ENCODE measurements at places on chromosomes 7 and 10. TPM values are rescaled to one million over a fixed set of nuclear protein-coding genes. Genes with fewer than 3 reads are reported as not detected.

DNA sequence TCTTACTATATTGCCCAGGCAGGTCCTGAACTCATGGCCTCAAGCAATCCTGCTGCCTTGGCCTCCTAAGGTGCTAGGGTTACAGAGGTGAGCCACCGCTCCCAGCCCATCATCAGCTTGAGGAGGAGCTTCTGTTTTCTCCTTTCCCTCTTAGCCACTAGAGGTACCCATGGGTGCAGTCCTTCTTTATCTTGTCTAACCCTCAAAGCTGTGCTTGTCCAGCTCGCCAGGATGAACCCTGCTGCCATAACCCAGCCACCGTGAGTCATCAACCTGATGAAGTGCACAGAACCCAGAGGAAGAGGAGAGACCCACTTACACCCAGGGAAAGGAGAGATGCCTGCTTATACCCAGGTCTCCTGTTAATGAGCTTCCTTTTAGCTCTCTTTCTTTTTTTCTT lies 133.4 kb downstream of the CUL2 start:
- DNase-seq: no peak

DNA sequence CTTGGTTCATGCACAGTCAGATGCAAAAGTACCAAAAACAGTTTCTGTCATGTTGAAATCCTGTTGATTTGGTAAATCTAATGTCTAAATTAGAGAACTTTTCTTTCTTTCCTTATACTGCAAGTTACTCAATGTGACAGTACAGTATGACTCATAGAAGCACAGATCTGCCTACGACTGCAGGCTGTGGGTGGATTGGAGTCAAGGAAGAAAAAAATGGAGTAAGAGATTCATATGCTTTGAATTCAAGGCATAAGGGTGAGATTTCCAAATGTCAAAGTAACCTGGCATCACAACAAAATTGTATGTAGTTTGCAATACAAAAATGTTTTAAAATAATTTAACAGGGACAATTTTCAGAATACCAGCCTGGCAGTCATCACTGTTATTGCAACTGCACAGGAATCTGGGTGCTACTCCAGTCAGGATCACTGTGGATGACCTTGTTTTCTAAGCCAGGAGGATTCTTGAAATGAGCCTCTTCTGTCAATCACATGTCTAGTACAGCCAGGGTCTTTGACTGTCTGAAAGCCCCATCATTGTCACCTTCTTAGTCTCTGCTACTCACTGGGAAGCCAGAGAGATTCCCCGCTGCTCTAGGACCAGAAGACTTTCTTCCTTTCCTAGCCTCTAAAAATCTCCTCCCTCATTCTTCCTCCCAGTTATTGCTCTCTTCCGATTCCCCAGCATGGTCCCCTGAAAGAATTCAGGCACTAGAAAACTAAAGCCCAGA lies 83.6 kb downstream of the CD36 start:
- no peak for DNase-seq

DNA sequence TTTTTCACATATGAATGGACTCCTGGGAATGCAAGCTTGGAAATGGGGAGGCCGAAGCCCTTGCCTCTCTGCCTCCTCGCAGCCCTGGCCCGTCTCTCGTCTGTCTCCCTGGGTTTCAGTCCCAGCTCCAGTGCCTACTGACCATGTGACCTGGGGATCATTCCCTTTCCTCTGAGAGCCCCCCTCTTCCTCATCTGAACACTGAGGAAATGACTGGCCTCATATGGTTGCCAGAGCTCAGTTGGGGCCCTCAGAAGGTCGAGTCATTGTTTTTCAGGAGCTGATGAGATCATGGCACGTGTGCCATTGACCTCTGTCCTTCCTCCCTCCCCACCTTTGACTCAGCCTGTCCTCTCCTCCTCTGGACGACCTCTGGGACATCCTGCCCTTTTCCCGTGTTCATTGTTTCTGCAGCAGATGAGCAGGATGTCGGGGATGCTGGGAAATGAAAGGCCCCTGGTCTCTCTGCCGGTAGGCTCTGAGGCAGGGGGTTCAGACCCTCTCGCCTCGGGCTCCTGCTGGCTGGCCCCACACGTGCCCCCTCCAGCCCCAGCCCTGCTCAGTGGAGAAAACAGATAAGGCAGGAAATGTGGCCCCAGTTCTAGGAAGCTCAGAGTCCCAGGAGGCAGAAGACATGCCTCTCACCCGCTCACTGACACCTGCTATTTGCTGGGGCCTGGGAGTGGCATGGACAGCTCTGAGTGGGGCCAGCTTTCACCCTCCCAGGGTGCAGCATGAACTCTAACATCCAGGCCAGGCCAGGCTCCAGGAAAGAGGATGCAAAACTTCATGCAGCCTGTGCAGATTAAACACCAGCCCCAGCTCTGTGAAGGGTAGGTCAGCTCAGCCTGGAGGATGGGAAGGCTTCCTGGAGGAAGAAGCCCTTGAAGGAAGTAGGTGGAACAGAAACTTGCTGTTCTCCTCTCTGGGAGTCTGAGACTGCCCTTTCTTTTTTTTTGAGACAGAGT lies 8.3 kb upstream of the PPP1R35 start:
- DNase-seq: peak; percentile 77

GRCh38 chr7:157022681-157023588 lies 12.5 kb upstream of the MNX1 start:
- no peak for DNase-seq

GRCh38 chr7:131196803-131197202 lies 130.9 kb upstream of the MKLN1 start:
- no peak for DNase-seq

- DNase-seq: no peak
Measured at GRCh38 chr10:48744587-48744986, 59.9 kb downstream of the WDFY4 start.

DNA sequence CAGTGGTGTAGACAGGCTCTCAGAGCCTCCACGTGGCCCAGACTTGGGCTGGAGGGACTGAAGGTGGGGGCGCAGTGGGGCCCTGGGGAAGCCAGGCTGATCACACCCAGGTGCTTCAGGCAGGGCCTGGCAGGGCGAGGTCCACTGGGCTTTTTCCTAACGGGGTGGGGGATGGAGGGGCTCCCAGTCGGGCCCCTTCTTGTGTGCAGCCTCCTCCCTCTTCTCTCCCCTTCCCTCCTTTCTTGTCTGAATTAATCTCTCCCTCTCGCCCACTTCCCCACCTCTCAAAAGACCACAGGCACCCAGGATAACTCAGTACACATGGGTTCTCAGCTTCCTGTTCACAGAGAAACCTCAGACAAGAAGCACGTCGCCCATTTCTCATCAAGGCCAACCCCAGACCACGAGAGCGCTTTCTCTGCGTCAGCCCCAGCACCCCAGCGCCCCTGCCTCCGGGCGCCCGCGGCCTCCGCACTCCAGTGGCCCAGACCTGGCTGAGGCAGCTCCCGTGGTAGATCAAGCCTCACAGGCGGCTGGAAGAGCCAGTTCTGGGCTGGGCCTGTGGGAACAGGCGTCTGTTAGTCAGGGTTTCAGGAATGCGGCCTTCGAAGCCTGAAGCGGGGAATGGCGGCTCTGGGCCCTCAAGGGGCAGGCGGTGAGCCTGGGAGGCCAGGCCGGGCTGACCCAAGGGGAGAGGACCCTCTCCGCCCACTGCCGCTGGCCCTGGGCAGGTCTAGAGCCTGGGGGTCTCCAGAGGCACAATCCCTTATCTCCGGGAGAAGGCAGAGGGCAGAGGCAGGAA lies 50.6 kb downstream of the PWWP2B start:
- DNase-seq: no peak

DNA sequence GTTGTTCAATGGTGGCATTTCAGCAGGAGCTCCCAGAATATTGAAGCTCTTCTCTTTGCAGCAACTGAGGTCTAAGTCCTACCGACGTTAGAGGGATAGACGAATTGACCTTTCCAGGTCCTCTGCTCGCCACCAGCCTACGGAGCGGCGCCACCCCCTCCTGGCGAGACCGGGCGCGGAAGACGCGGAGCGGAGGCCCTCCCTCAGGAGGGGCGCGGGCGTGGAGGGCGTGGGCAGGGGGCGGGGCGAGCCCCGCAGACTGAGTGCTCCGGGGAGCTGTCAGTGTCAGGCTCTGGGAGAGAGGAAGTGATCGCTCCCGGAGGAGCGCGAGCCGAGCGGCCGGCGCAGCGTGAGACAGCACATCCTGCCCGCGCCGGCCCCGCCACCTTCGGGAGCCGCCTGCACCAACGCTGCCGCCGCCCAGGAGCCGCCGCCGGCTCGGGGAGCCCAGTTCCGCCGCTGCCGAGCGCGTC lies at the start of gene DYNC1I1:
Gene DYNC1I1, plus strand, starts transcription at position 257 of the 473 bp plus-strand sequence. CDS start 32,176 bp downstream, outside the sequence.
- DNase-seq: peak; percentile 87

DNA sequence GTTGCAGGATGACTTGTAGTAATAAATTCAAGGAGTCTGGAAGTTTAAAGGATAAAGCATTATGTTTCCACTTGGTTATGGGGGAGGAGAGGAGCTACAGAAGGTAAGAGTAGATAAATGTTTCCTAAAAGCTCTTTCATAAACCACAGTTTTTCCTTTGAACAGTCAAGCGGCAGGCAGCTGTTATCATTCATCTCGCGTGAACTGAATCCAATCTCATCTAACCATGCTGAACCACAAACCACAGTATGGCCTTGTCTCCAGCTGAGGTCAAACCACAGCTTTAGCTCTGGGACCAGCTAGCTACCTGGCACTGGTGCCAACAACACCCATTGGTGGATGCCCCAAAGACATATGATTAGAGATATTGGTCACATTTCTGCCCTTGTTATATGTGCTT lies 63.3 kb downstream of the NOC3L start:
- no peak for DNase-seq

DNA sequence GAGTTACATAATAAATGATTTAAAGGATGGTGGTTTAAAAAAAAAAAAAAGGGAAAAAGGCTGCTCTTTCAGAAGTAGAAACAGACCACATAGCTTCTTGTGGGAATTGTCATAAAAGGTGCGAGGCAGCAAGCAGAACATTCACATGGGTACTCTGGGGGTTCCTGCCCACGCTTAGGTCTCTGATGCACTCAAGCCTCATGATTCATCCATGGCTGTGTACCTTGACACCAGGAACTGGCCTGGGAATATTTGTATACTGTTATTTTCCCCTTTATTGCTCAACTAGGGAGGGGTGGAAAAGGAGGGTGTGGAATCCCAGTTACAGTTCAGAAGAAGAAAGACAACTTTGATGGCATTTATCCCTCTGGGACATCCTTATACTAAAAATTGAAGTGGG lies 4.0 kb downstream of the PON2 start:
- no peak for DNase-seq

DNA sequence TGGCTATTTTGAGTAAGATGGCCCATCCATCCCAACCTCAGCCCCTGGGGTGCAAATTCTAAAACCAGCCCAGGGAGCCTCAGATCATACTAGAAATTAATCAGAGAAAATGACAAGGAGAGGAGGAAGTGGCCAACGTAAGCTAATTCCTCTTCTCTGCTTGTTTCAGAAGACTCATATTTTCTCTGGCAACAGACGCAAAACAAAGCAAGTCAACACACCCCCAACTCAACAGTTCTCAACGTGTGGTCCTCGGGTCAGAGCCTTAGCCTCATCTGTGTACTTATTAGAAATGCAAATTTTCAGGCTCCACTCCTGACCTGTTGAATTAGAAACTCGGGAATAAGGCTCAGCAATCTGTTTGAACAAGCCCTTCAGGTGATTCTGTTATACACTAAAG lies 413.9 kb upstream of the AUTS2 start:
- DNase-seq: no peak

DNA sequence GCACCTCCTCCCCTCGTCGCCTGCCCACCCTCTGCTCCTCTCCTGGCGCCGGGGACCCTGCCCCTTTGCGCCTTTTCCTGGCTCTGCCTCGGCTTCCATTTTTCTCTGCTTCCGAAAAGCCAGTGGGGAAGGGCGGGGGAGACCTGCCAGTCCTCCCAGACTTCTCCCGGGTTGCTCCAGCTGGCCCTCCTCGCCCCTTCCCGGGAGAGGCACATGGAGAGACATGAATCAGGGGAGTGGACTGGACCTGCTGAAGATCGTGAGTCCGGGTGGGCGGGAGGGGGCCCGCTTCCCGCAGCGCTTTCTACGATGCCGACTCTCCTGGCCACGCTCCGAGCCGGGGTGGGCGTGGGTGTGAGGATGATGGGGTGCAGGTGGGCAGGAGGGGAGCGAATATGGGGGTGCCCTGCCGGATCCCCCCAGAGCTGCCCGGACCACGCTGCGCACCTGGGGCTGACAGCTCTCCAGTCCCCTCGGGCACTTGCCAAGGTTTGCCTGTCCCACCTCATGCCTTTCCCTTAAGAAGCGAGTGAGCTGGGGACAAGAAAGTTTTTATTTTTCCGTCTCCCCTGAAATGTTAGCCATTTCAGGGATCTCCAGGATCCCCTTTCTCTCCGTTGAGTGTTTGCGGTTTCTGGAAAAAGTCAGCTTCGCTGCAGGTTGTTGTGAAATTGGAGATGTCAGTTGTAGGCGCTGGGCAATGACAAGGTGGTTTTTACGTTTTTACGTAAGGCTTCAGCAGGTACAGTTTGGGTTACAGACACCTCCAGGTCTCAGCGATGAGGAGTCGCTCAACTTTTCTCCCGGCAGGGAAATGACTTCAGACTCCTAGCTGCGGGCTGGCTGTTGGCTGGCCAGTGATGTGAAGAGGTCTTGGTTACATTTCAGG lies 977 bp downstream of the CACNB2 start:
- DNase-seq: no peak

- no peak for DNase-seq
Measured at GRCh38 chr10:23606456-23606855, 167.6 kb downstream of the OTUD1 start.

DNA sequence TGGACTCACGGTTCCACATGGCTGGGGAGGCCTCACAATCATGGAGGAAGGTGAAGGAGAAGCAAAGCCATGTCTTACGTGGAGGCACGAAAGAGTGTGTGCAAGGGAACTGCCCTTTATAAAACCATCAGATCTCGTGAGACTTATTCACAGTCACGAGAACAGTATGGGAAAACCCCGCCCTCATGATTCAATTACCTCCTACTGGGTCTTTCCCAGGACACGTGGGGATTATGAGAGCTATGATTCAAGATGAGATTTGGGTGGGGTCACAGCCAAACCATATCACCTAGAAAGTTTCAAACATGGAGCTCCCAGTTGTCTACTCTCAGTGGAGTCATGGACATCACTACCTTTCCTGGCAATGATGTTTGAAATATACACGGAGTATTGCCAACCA lies 49.6 kb downstream of the CYCS start:
- no peak for DNase-seq

DNA sequence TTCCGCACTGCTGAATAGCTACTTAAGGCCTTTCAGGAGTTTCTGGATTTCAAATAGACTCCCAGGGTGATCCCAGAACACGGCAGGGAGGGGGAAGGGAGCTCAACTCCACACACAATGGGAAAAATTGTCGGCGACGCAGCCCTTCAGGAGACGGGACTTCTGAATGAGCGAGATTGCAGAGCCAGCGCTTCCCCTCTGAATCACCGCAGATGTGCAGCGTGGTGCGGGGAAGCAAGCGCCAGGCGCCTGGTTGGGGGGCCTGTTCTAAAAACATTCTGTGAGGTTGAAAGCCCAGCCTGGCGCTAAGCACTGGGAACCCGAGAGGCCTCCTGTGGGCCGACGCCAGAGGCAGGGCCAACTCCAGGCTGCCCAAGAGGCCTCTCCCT lies 163.3 kb downstream of the MAD1L1 start:
- no peak for DNase-seq

- DNase-seq: no peak
Measured at GRCh38 chr7:100896732-100897608, 1.3 kb upstream of the ACHE start.

- DNase-seq: no peak
Measured at GRCh38 chr10:113221756-113222168, 271.7 kb downstream of the TCF7L2 start.

GRCh38 chr7:126533715-126534114 lies 719.0 kb downstream of the GRM8 start:
- DNase-seq: no peak

The SLC18A2 gene
- total RNA-seq: 0.24 TPM

The PNLIPRP2 gene
- total RNA-seq: not detected

The UCN3 gene
- total RNA-seq: not detected

Measured in cardiac septum (tissue), 1 donor.